NCI-H1417 treated with DMSO at 0.1 percent for 48 hours (cell line): ENCODE measurements at places on chromosomes 4 and X.

- DNase-seq: no peak
Observed at GRCh38 chr4:51960486-51960885, 59.7 kb downstream of the LRRC66 start.

DNA sequence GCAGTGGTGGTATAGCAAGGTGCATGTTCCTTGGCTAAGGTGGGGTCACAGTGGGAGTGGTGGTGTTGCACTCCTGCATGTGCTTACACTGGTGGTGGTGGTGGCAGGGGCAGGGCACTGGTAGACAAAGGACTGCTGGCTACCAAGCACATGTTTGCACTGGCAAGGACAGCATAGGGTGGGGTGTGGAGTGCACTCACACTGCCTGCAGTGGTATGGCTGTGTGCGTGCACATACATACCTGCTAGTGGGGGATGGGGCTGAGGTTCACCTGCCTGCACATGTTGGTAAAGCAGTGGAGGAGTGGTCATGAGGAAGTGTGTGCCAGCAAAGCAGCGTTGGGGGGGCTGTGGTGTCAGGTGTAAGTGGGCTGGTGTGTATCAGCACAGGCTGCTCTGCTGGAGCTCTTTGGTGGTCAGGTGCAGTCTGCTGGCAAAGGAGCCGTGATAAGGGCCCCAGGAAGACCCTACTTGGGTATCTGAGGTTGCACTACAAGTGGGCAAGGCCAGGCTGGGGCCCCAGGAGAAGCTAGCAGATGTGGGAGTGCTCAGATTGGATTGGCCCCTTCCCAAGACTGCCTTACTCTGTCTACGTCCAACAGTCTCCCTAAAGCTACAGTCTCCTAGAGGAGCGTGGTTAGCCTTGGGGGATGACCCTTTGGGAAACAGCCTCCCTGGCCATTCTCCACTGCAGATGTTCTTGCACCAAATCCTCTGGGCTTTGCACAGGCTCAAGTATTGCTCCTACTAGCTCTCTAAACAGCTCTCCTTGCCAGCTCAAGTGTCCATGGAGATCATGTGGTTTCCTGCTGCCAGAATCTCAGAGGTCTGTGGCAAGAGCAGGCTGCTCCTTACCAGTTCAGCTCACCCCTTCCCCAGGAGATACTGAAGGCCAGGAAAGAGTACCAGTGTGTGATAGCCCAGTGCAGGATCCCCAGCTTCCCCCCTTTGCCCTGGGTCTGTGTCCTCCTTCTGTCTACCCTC, 486.3 kb upstream of the PABPC4L start:
- no peak for DNase-seq

GRCh38 chrX:68571610-68572311, 72.9 kb downstream of the YIPF6 start:
- no peak for DNase-seq

- DNase-seq: no peak
Observed at GRCh38 chrX:27307546-27307945, 155.6 kb downstream of the PPP4R3C start.

GRCh38 chr4:122766950-122767349, 34.4 kb downstream of the BBS12 start:
- DNase-seq: no peak

- no peak for DNase-seq
Observed at GRCh38 chrX:116317409-116317808, 119.0 kb upstream of the SLC6A14 start.

- no peak for DNase-seq
Observed at GRCh38 chrX:140821280-140821679, 111.7 kb downstream of the LINC00632 start.

- DNase-seq: no peak
Observed at GRCh38 chr4:94507281-94507680, 55.5 kb downstream of the PDLIM5 start.

DNA sequence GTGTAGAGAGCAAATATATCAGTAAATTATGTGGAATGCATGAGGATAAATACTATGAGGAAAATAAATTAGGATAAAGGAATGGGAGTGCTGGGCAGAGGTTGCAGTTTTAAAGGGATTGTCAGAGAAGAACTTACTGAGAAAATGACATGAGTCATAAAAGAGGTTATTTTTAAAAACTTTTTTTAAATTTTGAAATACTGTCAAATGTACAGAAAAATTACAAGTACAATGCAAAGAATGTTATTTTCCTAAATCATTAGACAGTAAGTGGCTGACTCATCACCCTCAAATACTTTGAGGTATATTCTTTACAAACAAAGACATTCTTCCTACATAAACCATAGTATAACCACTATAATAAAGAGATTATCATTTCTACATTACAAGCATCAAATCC, 29.8 kb upstream of the H2AZ1 start:
- DNase-seq: no peak

DNA sequence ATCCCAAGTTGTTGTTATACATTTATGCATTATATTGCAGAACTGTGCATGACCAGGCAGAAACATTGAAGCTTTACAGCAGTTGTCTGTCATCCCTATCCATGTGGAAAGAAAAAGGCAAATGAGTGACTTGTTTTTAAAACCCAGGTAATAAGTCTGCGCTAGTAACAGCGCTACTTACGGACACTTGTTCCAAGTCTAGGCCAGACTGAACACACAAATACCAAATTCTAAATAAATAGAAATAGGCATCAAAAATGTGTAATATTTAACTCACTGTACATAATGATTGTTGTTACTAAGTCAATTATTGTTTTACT, 548 bp upstream of the MAML3 start:
- peak; percentile 87 for DNase-seq

DNA sequence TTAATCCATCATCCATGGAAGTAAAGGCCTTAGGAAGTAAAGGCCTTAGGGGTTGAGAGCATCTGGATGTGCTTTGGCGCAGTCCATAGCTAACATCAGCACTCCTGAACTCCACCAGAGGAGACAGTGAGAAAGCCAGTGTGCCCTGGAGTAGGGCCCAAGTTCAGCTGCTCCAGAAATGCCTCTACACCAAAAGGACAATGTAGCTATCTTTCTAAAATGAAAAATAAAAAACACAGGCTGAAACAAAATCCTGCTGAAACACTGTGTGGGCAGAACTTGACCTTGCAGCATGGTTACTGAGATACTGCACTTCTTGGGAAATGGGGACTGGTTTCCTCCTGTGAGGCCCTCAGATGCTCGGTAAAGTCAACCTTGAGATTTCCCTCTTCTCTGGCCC, 29.3 kb downstream of the SH3RF1 start:
- no peak for DNase-seq

- DNase-seq: no peak
Observed at GRCh38 chr4:5389756-5390310, 318.5 kb downstream of the EVC2 start.

DNA sequence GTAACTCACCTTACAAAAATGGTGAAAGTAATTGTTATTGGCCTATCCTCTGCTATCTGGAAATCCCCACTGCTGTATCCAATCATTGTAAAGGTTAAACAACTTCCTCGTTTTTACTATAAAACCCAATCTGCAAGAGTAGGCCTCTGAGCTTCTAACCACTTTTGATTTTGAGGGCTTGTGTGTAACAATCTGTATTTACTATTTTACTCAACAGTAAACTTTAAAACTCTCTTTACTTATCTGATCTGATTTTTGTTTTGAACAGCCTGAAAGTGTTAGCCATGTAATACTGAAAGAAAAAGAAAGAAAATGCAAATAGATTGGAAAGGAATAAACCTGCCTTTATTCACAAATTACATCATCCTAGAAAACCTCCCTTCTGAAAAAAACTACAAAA, 63.1 kb downstream of the SLC10A7 start:
- DNase-seq: no peak

DNA sequence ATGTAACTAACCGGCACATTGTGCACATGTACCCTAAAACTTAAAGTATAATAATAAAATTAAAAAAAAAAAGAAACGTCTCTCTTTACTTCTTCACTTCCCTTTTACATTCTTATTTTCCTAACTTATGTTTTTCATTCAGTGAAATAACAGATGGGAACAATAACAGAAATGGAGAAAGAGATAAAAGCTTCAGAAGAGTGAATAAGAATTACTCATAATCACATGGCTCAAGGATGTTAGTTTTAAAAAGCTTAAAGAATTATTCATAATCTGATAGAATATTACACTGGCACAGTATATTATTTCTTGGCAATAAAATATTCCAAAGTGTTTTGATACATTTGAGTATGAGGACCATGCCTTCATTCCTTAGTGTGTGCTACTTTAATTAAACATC, 175.6 kb downstream of the COL25A1 start:
- DNase-seq: no peak

- no peak for DNase-seq
Observed at GRCh38 chr4:25923745-25924144, 9.7 kb downstream of the SMIM20 start.

DNA sequence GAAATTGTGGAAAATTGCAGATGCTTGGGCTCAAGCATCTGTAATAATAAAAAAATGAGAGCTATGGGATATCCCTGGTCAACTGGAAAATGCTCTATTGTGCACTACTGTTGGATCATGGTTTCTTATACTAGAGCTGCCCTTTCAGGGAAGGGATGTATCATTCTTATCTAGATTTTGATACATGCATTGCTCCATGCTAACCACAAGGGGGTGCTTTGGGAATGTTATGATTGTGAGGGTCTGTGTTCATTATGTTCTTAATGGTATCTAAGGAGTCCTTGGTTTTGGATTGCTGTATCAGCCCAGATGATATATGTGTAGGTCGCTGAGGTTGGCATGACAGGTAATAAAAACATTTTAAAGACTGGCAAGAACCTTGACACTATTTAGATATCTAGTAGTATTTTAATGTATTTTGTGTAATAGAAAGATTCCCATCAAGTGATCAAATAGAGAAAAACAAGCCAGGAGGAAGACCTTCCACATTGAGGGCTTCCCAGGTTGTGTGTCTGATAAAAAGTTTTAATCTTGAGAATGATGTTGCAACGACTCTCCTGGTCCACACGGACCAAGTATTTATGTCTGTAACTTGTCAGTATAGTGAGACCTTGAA, 49.2 kb upstream of the TLR2 start:
- no peak for DNase-seq

GRCh38 chr4:52991472-52991871, 129.4 kb downstream of the RASL11B start:
- no peak for DNase-seq

- DNase-seq: no peak
Observed at GRCh38 chr4:183828125-183828524, 77.0 kb upstream of the STOX2 start.

GRCh38 chrX:110915111-110915510, 119.5 kb upstream of the CHRDL1 start:
- no peak for DNase-seq

DNA sequence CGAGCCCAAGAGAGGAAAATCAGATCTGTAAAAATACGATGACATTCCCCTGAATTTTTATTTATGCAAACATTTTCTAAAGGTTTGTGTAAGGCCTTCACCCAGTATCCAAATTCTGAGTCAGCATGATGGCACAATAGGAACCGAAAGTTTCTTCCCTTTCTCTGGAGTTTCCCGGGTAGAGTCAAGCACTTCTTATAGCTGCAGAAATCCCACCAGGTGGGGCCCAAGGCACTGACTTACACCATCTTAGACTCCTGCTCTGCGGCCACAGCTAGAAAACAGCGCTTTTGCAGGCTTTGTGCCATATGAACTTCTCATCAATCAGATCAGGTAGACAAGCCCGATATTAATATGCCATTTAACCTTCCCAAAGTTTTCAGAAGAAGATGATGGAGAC, 13.4 kb downstream of the LEF1 start:
- no peak for DNase-seq

DNA sequence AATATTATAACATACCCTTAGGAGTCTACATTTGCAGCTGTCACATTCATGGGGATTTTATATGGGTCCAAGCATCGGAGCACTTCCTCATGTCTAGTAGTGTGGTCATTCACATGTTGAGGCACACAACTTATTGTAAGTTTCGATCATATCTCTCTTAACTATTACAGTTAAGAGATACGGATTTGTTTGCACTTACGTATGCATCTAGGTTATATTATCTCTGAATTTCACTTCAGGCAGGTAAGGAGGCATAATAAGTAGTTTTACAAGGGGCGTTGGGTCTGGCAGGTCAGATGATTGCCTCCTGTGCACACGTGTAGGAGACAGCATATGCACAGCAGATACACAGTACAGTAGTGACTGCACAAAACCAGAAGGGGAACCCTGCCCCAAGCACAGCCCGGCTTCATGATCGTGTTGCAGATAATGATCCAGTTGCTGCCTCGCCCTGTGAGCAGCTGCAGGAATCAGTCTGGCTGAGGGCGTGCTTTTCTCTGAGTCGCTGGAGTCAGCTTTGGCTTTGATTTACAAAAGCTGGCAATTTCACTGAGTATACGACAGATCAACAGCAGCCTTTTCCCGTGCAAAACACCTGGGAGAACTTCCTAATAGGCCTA, 302.9 kb upstream of the GATB start:
- DNase-seq: no peak

DNA sequence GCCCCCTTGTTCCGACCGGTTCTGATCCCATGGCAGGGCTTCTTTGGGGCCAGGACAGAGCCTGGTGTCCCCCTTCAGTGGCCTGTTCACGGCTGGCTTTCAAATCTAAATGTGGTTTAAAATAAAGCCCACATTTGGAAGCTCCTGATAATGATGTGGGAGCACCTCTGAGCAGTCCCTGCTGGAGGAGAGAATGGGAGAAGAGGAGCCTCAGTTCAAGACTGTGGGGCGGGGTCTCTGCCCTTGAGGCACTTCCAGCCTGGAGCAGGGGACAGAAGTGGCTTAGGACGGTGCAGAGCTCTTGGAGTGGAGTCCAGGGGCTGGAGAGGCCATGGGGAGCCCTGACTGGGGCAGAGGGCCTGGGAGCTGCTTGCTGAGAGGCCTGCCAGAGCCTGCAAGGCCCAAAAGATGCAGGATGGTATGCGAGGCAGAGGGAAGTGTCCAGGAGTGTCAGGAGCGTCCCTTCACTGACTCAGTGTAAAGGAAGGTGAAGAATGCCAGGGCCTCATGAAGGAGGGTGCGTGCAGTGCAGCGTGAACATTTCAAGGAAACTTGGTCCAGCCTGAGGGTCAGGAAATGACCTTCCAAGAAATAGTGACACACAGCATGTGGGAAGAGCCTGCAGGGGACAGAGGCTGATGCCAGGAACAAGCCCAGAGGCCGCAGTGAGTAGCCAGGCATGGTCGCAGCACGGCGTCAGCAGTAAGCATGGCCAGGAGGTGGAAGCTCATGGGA, 21.1 kb upstream of the TADA2B start:
- DNase-seq: no peak

GRCh38 chr4:56149591-56149990, 200.8 kb downstream of the CEP135 start:
- no peak for DNase-seq

DNA sequence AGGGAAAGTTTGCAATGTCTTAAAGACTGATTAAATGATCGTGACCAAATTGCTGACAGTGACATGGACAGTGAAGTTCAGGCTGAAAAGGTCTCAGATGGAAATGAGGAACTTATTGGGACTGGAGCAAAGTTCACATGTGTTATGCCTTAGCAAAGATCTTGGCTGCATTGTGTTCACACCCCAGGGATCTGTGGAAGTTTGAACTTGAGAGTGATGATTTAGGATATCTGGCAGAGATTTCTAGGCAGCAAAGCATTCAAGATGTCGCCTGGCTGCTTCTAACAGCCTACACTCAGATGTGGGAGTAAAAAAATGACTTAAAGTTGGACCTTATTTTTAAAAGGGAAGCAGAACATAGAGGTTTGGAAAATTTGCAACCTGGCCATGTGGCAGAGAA, 21.4 kb downstream of the SCARB2 start:
- DNase-seq: no peak
